ENCODE measurements at places on chromosomes 1 and 21.

DNA sequence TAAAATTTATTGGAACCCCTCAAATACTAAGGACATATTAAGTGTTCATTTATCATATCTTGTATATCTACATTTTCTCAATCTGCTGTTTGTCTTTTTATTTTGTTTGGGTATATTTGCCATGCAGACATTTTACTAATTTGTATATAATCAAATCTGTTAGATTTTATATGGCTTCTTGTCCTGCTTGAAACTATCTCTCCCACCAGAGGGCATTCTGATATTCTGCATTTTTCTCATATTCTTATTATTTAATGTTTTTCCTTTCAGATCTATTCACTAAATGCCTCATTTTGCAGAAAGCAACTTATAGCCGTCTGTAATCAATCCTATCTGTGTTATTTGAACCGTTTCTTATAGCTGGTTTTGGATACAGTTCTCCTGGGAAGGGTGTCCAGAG is 745.5 kb downstream of the LRRIQ3 start:
- no peak for DNase-seq

GRCh38 chr1:214927796-214928195 is 154.7 kb upstream of the KCNK2 start:
- no peak for DNase-seq

DNA sequence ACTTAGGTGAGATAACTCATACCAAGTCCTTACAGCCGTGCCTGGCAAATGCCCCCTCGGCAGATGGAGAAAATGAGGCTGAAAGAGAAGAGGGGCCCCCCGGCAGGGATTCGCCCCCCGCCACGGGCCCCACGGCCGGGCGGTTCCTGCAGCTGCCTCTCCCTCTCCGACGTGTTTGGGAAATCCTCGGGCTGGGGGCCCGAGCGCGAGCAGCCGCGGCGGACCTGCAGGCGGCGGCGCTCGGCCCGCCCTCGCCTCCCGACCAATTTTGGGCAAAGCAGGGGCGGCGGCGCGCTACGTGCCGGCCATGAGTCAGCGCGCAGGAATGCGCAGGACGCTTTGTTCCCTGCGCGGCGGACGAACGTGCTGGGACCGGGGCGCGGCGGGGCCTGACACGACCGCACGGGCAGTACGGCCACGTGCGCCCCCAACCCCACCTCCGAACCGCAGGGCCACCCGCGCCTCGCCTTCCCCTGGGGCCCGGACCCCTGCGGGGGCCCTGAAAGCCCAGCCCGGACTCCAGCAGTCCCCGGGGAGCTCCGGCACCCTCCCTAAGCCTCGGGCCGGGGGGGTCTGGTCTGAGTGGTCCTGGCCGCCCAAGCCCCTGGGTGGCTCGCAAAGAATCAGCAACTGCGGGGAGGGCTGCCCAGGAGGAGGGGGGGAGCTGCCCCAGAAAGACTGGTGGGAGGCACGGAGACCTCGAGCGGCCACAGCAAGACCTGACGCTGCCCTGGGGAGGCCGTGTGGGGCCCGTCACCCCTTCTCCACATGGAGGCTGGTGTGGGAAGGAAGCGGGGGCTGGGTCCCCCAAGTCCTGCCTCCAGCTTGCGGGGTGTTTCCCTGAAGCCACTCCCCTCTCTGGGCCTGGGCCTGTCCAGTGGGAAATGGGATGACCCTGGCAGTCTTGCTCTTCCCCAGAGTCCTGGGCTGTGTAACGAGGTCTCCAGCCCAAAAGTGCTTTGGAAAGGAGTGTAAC is 11.9 kb upstream of the EDN2 start:
- DNase-seq, result peak; percentile 48

DNA sequence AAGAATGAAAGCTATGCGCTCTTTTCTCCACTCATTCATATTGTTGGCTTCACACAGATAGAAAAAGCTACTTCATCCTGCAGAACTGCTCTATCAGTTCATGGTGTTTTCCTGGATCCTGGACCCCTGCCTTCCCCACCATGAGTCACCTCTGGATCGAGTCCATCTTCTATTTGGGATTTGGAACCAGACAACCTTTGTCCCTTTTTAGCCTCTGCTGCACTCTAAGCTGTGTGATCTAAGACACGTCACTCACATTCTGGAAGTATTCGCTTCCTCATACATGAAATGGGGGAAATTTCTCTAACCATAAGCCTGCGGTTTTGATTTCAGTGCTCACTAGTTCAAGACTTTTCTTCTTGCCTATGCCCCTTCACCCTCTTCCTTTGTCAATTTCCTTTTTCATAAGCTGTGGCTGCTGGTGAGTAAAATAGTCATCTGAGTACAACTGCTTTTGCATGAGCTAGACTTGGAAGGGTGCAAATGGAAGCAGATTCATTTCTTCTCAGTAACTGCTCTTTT is 14.1 kb upstream of the DEGS1 start:
- DNase-seq, result peak; percentile 31

GRCh38 chr1:55235722-55236121 is 20.6 kb upstream of the USP24 start:
- no peak for DNase-seq

GRCh38 chr1:62800825-62801306 is 16.9 kb downstream of the ATG4C start:
- no peak for DNase-seq

- DNase-seq, result peak; percentile 33
These were observed 45.4 kb upstream of the SELENON start for GRCh38 chr1:25754470-25755181.

DNA sequence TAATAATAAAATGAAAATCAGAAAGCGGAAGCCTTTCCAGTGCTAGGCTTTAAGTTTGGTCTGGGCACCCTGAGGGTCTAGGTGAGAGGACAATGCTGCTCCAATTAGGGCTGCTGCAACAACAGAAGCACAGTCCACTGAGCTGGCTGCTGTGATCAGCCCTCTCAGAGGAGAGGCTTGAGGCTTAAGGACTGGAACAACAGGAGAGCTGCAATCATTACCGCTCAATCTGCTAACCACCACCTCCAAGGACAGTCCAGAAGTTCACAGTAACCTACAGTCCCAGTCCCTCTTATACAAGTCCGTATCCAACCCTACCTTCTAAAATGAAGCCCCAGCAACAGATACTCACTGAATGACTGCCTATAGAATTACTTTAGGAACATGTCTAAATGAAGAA is 62.1 kb downstream of the USP24 start:
- no peak for DNase-seq

GRCh38 chr1:86648255-86648654 is 56.1 kb upstream of the SH3GLB1 start:
- no peak for DNase-seq

- no peak for DNase-seq
These were observed 10.1 kb downstream of the ZBTB8B start for GRCh38 chr1:32474954-32475353.

- DNase-seq, result no peak
These were observed 43.5 kb upstream of the DPT start for GRCh38 chr1:168772428-168773060.

GRCh38 chr1:177858332-177858821 is 111.5 kb downstream of the SEC16B start:
- no peak for DNase-seq

DNA sequence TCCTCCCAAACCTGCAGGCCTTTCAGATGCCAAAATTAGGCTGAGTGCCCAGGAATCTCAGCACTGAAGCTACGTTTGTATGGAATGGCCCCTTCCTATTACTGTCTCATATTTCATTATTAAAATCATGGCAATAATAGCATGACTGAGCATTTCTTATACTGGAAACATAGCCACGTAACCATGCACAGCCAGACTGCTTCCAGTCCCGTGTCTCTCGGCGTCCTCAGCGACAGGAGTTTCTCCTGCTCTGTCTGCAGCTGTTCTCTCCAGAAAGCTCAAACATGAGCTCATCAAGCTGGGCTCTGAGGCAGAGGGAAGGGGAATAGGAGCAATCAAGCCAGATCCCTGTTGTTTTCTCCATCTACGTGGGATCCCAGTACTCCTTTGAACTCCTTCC is 104.0 kb downstream of the CDC7 start:
- no peak for DNase-seq

DNA sequence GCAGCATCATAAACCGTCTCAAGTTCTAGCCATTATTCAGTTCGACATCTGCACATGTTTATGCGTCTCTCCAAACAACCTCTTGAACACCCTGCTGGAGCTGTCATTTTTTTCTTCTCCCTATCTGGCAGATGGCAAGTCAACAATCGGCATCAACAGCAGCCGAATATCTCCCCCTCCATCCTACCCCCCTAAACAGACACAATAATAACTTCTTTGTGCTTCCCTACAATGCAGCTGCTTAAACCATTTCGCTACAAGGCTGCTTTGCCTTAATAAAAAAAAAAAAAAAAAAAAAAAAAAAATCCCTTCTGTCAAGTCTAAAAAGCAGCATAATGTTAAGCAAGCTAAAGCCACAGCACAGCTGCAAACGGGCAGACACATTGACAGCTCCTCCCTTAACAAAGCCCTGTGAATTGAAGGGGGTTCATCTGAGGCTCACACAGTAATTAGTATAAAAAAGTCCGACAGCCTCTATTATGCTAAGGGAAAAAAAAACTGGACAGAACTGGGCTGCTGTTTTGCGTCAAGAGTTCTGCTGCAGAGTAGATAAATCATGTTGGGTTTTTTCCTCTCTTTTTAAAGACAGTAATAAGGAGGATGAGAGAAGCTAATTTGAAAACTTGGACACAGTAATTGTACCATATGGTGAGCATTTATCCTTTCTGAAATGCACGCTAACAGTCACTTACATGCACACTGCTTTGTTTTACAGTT is 136.4 kb downstream of the AKT3 start:
- no peak for DNase-seq

DNA sequence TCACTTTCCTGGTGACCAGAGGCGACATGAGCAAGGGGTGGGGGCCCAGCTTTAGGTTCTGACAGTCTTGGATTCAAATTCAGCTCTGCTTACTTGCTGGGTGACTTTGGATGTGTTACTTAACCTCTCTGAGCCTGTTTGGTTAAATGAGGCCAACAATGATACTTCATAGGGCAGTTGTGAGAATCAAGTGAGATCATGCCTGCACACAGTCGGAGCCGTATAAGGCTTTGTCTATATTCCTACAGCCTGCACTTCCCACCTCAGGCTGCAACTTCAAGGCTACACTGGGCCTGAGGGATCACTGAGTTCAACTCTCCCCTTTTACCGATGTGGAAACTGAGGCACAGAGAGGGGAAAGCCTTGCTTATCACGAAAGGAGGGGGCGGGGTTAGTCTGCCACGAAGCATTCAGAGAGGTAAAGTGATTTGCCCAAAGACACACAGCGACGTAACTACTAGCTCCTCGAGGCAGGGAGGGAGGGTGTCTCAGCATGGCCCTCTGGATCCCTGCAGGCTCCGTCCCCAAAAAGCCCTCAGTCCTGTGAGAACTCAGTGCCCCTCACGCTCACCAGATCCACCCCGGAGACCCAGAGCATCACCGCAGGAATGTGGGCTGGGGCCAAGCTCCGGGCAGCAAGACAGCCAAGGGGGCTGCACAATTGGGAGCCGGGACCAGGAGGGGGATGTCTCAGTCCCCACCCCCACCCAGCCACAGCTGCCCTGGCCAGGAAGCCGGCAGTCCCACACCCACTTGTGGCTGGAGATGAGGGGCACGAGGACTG is 25.0 kb downstream of the SDC3 start:
- no peak for DNase-seq

DNA sequence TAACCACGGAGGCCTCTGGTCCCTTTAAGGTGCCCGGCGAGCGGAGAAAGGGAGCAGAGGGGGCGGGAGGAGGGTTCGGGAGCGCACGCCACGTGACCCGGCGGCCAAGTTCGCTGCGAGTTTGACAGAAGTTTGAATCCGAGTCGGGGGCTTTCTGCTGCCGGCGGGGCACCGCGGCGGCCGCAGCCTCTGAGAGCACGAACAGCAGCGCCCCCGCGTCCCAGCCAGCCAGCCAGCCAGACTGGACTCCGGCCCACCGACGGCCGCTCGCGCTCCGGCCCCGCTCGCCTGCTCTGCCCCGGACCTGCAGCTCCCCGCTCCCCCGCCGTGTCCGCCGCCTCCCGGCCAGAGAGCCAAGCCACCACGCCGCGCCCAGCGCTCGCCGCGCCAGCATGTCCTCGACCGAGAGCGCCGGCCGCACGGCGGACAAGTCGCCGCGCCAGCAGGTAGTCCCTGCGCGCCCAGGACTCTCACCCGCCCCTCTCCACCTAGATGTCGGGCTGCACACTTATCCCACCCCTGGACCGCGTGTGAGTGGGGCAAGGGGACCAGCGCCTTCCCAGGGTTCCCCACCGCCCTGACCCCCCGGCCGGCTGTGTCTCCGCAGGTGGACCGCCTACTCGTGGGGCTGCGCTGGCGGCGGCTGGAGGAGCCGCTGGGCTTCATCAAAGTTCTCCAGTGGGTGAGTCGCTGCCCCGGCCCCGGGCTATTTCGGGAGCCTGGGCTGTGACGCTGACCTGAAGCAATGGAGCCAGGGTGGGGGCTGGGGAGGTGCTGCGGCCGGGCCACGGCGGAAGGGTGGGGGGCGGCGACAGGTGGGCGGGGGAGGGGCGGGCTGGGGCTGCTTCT is at the start of gene SYPL2:
TSS of gene SYPL2 (plus strand) at position 95 of the 849 bp plus-strand sequence. CDS start at position 393, 298 bp downstream.
- DNase-seq, result peak; percentile 43

DNA sequence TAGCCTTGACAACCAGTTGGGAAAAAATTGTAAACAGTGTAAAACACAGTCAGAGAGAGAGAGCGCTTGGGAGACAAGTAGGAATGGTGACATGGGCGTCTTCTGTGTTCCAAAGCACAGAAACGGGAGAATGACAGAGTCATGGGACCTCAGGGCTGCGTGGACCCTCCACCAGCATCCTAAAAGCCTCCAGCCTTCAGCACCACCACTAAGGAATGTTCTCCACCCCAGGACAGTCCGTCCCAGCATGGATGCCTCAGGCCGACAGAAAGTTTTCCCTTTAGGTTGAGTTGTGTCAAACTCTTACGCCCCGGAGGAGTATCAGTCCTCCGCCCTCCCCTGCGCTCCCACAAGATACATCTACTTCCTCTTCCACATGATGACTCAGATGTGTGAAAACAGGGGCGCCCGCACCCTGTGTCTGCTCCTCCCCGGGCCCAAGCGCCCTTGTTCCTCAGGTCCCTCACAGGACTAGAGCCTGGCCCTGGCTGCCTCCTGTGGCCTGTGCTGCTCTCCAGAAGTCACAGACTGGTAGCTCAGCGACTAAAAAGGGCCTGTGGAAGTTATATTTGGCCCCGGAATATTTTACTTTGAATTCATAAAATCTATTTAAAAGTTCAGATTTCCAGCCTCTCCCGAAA is 63.9 kb upstream of the EFHD2 start:
- DNase-seq, result peak; percentile 72

DNA sequence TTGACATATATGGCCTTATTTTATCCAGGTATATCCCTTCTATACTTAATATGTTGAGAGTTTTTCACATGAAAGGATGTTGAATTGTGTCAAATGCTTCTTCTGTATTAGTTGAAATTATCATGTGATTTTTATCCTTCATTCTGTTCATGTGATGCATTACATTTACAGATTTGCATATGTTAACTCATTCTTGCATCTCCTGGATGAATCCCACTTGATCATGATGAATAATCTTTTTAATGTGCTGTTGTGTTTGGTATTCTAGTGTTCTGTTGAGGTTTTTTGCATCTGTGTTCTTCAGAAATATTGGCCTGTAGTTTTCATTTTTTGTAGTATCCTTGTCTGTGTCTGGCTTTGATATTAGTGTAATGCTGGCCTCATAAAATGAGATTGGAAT is 138.3 kb upstream of the GPR52 start:
- no peak for DNase-seq
